ENCODE measurements at places on chromosomes 16 and 17.

DNA sequence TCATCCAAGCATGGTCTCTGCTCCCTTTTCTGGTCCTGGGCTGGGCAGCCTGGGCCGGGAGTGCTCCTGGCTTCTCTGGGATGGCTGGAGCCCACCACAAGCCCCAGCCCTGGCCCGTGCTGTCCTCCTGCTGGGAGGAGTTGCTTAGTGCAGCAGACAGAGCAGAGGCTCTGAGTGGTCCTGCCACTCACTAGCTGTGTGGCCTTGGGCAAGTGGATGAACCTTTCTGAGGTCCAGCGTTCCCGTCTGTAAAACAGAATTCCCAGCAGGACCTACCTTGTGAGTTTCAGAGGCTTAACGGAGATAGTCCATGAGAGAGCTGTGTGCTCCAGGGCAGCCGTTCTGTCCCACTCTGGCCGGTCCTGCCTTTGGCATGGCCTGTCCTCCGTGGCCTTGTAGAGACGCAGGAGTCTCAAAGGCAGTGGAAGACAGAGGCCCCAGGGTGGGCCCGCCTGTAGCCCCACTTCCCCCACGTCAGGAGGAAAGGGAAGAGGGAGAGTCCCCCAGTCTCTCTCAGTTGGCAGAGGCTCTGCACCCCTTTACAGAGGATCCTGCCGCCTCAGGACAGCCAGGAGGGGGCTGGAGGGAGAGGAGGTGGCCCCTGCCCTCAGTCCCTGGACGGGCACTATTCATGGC, 7.8 kb downstream of the MYO15B start:
- no peak for DNase-seq

DNA sequence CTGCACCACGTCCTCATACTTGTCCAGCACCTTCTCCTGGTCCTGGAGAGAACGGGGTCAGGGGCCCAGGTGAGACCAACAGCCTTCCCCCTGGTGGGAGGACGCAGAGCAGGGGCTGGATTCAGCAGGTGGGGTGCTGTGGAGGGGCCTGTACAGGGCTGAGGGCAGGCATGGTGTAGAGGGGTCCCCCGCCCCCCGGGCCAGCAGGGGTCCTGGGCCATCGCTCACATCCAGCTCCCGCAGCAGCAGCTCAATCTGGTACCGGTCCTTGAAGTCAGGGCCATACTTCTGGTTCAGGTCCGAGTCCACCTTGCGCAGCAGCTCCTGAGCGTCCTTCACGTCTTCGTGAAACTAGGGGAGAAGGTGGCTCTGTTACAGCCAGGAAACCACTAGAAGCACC, 41.6 kb downstream of the PPL start:
- DNase-seq, result no peak

DNA sequence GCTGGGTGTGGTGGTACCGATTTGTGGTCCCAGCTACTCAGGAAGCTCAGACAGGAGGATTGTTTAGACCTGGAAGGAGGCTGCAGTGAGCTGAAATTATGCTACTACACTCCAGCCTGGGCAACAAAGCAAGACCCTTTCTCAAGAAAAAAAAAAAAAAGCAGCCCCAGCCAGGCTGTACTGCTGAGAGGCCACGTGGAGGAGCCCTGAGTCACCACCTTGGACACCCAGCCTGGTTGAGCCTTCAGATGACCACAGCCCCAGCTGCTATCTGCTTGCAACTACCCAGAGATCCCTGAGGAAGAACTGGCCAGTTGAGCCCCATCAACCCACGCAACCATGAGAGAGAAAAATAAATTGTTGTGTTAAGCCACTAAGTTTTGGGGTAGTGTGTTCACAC, 23.6 kb upstream of the GPRC5C start:
- DNase-seq, result no peak

DNA sequence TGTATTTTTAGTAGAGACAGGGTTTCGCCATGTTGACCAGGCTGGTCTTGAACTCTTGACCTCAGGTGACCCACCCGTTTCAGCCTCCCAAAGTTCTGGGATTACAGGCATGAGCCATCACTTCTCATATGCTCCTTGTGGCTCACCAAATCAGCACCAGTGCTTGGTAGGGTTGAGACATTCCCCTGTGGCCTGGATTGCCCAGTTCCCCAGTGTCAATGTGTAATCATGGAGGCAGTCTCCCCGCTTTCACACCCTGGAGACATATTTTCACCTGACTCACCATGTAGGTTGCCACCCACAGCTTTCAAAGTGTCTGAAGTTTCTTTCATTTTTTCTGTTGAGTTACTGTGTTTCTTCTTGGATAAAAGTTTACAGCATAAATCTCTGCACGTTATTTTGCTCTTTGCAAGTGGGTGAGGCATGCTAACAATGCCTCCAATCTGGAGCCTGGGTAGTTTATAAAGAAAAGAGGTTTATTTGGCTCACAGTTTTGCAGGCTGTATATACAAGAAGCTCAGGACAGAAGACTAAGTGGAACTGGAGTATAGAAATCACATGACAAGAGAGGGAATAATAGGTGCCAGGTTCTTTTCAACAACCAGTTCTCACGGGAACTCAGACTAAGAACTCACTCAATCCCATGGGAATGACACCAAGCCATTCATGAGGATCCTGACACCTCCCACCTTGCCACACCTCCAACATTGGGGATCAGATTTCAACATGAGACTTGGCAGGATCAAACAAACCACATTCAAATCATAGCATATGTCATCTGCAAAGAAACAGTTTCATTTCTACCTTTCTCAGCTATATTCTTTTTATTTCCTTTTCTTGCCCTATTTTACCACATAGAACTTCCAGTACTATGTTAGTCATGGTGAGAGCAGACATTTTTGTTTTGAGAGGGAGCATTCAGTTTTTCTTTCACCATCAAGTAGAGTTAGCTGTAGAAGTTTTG, 113.2 kb downstream of the PHKB start:
- no peak for DNase-seq

GRCh38 chr17:27595208-27595607, 35.8 kb upstream of the LGALS9 start:
- DNase-seq, result no peak

Data from globus pallidus (tissue), 1 donor.